ENCODE measurements at places on chromosomes 3 and 15.

DNA sequence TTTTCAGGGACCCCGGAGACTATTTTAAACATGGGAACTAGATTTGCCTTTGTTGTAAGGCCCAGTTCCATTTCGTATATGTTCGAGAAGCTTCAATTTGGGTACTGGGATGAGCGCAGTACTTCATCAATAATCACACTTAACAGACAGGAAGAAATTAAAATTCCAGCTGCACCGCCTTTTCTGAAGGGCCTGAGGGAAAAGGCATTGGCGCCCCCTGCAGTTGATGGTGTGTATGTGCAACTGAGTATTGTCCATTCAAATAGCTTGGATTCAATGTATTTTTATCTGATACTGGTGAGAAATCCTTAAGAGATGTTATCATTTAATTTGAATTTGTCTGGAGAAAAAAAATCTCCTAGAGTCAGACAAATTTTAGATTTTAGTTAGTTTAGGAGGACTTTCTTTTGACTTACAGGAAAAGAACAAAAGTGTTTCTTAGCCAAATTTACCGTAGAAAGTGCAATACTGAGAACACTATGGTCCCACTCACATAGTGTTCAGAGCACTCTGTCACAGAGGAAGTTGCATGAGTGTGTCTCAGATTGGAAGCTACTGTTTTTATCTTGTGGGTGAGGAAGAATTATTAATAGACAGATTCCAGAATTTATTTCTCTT, 5.4 kb upstream of the ALDH1A2 start:
- DNase-seq, result peak; percentile 65

DNA sequence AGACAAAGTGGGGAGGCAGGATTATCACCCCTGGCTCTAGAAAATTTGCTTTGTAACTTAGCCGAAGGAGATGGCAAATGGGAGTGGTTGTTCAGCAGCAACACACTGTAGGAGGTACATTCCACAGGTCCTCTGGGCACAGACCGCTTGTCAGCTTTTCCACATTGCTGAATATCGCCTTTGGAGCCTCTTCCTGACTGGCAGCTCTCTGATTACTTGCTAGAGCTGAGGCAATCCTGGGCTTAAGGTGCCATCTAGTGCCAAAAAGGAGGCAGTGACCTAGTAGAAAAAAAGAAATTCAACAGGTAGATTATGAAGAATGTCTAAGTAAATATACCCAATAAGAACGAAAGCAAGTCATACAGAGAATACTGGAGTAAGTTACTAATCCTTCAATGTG, 13.1 kb upstream of the SCN5A start:
- no peak for DNase-seq

- no peak for DNase-seq
These were observed 54.6 kb downstream of the TRANK1 start for GRCh38 chr3:36890261-36890660.

- no peak for DNase-seq
These were observed 530 bp upstream of the TUBGCP5 start for GRCh38 chr15:23039917-23040281.

DNA sequence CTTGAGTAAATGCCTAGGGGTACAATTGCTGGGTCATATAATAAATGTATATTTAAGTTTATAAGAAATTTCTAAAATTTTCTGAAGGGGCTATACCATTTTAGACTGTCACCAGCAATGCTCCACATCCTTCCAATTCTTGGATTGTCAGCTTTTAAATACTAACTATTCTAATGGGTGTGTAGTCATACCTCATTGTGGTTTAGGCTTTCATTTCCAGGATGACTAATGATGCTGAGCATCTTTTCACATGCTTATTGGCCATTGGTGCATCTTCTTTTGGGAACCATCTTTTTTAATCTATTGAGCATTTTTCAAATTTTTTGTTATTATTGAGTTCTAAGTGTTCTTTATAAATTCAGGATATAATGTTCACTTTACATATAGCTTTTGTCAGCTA, 52.5 kb upstream of the CORO2B start:
- DNase-seq, result no peak

- DNase-seq, result no peak
These were observed 65.6 kb upstream of the SLC6A1 start for GRCh38 chr3:10926811-10927521.

DNA sequence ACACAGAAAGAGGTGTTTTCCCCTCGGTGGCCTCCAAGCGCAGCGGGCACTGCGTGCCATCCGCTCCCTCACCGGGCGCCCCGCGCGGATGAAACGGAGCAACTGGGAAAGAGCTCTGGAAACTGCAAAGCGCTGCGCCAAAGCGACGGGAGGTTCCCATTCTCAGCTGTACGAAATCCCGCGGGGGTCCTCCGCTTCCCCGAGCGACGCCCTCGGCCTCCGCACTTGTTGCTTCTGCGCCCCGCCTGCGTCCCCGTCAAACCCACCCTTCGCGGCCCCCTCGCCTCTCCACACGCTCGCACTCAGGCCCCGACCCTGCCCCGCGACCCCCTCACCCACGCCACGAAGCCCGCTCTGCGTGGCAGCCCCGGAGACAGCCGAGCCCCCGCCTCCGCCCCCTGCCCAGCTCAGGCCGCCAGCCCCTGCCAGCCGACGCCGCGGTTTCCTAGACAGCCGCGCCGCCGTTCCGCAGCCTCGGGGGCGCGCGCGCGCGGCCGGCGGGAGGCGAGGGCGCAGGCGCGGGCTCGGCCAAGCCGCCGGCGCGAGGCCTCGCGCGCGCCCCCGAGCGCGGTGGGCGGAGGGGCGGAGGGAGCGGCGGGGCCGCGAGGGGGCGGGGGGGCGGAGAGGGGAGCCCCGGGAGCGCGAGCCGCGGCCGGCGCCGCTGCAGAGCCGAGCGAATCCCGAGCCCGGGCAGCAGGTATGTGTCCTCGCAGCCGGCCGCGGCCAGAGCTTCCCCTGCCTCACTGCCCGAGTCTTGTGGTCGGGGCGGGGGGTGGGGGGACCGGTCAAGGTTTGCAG, at the start of gene TMEM266:
TMEM266 (plus strand) TSS at position 666 of the 798 bp plus-strand sequence. CDS start 74,279 bp downstream, outside the sequence.
- peak; percentile 39 for DNase-seq

GRCh38 chr15:99478977-99479376, 86.8 kb upstream of the MEF2A start:
- DNase-seq, result no peak

DNA sequence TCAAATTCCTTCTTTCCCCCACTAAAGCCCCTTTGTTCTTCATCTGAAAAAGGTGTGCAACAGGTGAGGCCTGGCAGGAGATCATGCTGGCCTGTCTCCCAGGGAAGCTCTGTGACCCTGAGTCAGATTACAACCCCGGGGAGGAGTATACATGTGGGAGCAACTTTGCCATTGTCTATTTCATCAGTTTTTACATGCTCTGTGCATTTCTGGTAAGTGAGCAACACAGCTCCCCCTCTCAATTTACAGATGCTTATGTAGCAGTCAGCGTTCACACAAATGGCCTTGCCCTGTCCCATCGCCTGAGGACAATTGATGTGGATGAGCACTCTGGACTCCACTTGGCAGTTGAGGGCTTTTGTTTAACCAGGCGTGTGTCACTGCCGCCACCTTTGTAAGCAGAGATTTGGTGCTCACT, 70.4 kb downstream of the CHDH start:
- DNase-seq, result no peak

DNA sequence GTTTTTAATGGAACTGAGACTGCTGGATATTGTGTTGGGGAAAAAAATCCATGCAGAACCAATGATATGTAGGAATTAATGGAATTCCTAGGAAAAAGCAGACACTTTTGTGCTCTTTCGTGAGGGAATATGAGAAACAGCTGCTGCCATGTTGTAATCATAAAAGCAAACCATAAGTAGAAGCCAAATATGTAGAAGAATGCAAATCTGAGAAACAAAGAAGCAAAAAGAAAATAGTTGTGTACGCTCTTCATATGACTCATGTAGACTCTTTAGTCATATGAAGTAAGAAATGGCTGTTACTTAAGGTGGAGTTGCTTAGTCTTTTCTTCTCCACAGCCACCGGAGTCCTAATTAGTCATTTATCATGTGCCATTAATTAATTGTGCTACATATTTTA, 298.6 kb upstream of the ZNF717 start:
- no peak for DNase-seq

DNA sequence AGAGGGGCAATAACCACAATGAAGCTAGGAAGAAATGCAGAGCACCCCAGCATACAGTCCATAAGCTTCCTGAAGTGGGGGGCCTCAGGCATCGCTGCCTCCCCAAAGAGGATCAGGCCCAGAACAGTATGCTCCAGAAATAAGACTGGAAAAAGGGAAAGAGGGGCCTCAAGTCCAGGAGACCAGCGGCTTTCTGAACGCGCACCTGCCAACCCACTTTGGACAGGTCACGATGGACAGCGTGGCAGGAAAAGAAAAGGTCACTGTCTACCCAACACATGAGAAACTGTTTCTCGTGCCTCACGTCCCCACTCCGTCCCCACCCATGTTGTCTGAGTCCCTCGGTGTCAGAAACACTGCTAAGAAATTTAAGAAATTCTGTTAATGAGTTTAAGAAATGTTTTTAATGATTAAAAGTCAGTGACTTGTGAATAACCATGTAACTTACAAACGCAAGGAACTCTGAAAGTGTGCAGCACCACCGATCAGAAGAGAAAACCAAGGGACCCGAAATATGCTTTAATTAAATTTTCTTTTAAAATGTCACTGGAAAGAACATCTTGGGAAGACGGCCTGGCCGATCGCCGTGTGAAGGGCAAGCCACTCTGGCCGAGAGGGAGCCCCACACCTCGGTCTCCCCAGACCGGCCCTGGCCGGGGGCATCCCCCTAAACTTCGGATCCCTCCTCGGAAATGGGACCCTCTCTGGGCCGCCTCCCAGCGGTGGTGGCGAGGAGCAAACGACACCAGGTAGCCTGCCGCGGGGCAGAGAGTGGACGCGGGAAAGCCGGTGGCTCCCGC, 1.7 kb upstream of the PPARG start:
- DNase-seq, result peak; percentile 18

DNA sequence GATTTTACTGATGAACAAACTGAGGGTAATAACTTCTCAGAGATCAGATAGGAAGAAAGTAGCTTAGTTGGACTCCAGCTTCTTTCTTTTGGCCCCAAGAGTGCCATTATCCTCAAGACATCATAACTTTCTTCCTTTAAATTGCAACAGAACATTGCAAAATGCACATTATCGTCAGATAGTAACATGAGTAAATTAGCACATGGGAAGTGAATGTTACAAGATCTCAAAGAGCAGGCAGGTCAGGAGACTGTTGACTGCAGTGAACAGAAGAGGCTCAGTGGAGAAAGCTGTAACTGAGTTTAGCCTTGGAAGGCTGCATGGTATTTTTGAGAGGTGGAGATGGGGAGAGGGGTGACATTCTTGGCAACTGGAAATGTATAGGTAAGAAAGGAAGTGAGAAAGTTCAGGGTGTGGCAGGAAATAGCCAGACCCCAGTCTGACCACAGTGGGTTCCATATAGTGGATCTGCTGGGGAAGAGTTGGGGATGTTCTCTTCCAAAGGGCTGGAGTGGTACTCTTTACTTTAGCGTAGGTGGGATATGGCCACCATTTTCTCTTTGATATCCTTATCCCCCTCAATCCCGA, 307.7 kb downstream of the RPLP1 start:
- peak; percentile 36 for DNase-seq

DNA sequence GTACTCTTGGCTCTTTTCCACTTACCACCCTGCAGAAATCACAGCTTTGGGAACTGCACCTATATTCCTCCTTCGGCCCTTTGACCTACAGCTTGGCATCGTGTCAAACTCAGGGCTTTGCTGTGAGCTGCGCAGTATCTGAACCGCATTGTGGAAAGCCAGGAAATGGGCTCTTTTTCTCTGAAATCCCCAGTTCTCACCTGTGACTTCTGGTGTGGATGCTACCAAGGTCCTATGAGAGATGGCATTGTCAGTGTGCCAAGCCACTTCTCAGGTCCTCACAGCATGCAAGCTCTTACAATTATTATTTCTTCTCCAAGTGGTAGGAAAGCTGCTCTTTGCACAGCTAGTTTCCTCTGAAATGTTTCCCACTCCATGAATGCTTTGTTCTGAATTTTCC, 450.6 kb upstream of the TBL1XR1 start:
- peak; percentile 11 for DNase-seq

DNA sequence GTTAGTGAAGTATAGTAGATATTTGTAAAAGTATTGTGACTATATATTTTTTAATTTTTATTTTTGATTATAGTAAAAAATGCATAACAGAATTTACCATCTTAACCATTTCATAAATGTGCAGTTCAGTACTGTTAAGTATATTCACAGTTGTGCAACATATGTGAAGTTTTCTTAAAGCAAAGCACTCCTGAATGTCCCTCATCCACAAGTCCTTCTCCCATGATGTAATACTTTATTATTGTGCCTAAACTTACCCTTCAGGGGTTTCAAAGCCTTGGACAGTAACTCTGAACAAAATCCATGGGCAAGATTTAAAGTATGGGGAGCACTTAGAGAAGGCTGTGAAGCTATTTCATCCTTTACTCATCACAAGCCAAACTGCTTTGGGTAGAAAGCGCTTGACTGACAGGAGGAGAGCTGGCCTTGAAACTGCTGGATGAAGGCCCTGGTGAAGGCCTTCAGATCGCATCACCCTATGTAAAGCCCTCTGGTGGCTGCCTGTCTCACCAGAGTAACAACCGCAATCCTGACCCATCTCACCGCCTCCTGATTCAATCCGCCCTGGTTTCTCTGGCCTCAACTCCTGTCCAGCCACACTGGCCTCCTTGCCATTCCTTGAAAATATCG, 28.0 kb downstream of the LSM3 start:
- no peak for DNase-seq

GRCh38 chr15:56919031-56919608, 676 bp downstream of the TCF12 start:
- DNase-seq, result peak; percentile 61

- no peak for DNase-seq
These were observed 169.7 kb upstream of the BFSP2 start for GRCh38 chr3:133230195-133230594.

DNA sequence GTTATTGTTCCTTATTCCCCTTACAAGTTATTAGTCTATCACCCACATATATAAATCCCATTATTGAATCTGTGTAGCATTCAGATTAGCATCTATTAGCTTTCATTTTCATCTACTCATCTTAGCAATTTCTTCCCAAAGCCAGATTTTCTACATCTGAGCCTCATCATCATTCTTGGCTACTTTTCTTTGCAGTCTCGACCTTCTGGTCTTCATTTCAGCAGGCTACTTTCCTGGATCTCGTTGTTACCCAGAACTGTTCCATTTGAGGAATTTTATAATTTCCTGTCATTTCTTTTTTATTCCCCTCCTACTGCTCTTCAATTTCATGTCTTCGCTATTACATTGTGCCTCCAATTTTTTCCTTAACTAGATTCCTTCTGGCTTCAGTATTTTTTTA, 51.8 kb downstream of the SPRED1 start:
- DNase-seq, result no peak

DNA sequence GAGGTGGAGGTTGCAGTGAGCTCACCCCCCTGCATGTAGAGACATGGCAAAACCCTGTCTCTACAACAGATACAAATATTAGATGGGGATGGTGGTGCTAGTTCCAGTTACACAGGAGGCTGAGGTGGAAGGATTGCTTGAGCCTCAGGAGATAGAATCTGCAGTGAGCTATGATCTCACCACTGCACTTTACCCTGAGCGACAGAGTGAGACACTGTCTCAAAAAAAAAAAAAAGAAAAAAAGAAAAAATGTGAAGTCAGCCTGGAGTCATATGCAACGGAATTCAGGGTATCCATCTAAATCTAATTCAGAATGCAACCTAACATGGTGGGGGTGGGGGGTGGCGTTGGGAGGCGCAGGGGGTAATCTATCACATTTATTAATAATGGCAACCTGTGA, 37.1 kb upstream of the NR2F2 start:
- DNase-seq, result no peak

- no peak for DNase-seq
These were observed 43.1 kb downstream of the SCAP start for GRCh38 chr3:47432673-47433072.
